Activated T-helper 2 cell treated with anti-CD3 and anti-CD28 coated beads, Interferon-gamma antibody, Interleukin-2, Interleukin-4, amounts not matched to agents 10 μg/mL and 5 μg/mL and 100 μg/mL, durations not matched to agents 14 hours and 24 hours and 36 hours (primary cell): ENCODE measurements at places on chromosomes 7 and 10.

DNA sequence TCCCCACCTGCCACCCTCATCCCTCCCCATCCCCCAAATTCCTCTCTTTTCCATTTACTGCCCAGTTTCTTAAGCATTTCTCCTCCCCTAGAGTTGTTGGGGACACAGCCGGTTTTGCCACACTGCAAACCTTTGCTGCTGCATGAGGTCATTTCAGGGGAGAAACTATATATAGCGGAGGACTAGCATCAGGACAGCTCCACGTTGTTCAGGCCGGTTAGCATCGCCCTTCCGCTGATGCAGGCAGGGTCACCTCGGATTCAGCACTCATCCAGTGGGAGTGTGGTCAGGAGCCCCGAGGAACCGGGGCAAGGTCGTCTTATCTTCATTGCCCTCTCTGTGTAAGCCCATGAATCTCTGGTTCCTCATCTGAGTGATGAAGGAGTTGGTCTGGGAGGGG is 15.6 kb downstream of the UBTD1 start:
- no peak for DNase-seq

DNA sequence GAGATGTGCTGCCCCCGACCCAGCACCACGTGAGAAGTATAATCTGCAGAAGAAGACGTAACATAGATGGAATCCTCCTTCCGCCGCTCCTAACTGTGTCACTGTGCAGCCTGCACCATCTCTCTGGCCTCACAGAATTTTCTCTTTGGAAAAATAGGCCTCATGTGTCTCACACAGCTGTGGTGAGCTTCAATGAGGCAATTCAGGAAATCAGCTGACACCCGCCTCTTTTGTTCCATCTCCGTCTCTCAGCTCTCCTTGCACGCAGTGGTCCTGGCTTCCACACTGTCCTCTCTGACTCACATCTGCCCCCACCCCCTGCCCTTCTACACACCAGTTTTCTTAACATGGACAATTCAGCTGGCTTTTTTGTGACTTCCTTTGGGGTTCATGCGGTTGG is 7.2 kb downstream of the C10orf90 start:
- DNase-seq = no peak

DNA sequence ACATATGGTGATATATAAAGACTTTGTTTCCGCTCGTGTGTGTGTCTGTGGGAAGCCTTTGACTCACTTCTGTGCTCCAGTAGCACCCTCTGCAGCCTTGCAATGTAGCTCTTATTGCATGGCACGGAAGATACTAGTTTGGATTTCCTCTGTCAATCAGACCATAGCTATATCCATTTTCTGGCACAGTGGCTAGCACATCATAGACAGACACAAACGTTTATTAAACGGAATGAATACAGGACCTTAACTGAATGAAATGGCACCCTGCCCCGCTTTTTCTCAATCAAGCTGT is 124.0 kb upstream of the PTPN20 start:
- DNase-seq = peak; percentile 37

GRCh38 chr7:3942816-3943745 is 642.0 kb downstream of the SDK1 start:
- DNase-seq = no peak

- DNase-seq = peak; percentile 93
Measured at GRCh38 chr10:56360967-56361612, at the start of gene ZWINT. ZWINT (minus strand) TSS chr10:56361259; CDS start chr10:56361236, 23 bp downstream.

GRCh38 chr10:21279217-21279575 is 246.3 kb downstream of the SKIDA1 start:
- no peak for DNase-seq

DNA sequence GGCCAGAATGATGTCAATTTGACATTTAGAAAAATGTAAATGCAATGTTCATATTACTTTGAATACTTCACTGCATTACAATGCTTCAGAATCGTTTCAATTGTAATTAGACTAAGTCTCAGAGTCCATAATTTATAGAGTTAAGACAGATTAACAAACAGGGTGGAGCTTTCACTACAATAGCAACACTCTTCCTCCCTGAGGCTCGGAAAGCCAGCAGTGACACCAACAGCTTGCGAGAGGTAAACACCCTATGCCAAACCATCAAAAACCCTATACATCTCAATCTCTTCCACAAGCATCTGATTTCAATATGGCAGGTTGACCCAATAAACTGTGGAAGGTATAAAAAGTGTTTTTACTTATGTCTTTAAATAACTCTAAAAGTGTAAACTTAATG is 72.2 kb downstream of the DOCK4 start:
- DNase-seq = no peak

GRCh38 chr10:119368581-119368980 is 161.2 kb downstream of the GRK5 start:
- DNase-seq = no peak

DNA sequence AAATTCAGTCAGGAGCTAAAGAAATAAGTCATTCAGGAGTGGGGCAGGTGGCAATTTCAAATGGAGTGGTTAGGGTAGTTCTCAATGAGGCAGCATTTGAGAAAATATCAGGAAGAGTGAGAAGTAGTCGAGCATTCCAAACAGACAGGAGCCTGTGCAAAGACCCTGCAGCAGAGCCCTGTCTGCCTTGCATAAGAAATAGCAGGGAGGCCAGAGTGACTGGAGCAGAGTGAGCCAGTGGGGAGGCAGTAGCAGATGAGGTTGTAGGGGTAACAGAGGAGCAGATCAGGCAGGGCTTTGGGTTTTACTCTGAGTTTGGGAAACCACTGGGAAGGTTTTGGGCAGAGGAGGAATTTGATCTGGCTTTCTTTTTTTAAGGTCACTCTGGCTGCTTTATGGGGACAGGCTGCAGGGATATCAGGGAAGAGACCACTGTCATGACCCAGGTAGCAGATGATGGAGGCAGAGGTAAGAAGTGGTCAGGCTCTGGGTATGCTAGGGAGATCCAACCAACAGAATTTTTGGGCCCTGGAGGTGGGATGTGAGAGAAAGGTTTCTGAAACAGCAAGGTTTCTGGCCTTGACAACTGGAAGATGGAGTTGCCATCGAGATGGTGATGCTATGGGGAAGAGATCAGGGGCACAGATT is 1.3 kb upstream of the BLVRA start:
- no peak for DNase-seq

DNA sequence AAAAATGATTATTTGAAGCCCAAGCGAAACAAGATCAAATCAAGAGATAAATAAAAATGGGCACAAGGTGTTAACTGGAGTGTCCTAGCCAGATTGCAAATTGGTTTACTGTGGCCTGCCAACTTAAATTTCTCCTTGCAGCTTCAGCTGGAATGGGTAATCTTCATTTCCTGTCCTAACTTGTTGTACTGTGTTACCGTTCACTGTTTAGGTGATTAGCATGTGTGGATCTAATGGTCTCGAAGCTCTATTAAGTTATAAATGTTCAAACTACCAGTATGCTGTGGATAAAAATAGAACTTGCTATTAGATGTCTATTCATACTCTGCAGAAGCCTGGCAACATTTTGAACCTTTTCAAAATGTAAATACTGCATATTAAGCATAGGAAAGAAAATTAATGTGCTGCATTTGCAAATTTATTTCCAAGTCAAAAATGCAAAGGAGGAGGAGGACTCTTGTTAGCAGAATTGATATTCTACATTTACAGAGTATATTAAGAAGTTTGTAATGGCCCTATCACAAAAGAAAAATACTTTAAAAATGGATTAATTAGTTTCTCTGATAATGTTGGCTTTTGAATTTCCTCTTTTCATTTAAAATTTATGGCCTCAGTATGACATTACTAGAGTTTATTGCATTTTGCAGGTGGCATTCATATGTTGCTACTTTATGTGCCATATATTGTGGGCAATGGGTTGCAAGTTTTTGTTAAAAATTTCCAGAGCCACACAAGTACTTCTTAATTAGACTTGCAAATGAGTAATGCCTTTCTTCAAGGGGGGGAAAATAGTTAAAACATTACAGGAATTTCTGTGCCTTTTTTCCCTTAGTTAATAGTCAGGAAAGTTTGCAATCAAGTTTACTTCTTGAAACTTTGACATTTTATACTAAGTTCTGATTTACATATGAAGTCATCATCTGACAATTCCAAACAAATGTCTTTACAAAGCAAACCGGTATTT is 92.1 kb downstream of the CABCOCO1 start:
- no peak for DNase-seq

- DNase-seq = no peak
Measured at GRCh38 chr10:34124522-34125035, 690.5 kb downstream of the PARD3 start.

DNA sequence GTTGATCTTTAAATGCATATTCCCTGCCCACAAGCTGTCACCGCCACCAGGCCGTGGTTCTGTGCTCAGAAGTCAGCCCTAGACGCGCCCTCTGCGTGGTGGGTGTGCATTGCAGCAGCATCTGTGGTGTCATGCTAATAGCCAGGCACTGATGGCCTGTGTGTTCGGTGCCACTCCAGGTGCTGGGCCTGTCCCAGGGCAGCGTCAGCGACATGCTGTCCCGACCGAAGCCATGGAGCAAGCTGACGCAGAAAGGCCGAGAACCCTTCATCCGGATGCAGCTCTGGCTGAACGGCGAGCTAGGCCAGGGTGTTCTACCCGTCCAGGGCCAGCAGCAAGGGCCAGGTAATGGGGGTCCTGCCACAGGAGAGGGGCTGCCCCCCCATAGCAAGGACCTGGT is 82.5 kb upstream of the SH2B2 start:
- no peak for DNase-seq

GRCh38 chr7:38318803-38319416 is 45.5 kb upstream of the TARP start:
- no peak for DNase-seq

GRCh38 chr10:125248489-125248888 is 88.1 kb upstream of the CTBP2 start:
- DNase-seq = no peak

DNA sequence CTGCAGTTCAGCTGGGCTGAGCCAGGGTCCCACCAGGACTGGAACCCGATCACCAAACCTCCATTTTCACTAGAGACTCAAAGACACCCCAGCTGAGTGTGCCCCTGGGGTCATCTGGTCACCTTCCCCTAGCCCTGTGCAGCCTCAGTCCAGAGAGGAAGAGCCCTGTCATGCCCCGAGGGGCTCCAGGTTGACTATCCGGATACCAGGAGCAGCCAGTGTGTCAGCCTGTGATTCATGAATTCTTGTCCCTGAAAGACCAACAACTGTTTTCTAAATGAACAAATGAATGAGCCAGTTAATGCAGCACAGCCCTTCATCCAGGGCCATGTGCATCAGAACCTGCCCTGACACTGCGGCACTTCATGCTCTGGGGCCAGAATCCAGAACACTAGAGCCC is 201.9 kb upstream of the TCERG1L start:
- no peak for DNase-seq

DNA sequence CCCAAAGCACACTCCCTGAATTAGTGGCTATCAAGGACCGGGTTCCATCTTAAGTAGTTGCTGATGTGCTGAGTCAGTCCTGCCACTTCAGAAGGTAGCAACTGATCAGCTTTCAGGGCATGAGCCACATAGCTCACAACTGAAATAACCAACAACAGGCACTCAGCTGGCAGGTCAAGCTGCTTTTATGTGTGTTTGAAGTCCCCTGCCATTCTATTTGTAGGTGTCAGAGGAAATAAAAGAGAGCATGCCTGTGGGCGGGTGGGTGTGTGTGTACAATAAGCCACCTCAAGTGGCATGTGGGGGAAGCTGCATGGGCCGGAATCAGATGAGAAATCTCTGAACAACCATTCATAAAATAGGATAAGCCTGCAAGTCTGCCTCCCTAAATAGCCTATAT is 114.3 kb upstream of the YAE1 start:
- no peak for DNase-seq

DNA sequence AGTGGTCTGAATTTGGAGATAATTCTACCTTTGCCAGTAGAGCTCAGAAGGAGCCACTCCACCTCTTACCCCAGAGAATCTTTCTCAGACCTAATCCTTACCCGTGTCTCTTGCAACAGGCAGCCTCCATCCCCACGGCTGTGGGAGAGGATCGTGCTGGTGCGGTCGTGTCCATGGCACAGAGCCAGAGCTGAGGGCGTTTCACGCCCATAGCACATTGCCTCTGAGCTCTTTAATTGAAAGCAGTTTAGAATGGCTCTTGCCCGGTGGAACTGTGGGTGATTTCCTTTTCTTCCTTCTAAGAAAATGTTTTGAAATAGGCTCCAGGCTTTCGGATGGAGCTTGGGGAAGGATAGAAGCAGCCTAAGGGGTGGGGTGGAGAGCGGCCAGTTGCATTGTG is 41.5 kb downstream of the PRF1 start:
- DNase-seq = no peak

- DNase-seq = peak; percentile 86
Measured at GRCh38 chr7:35037526-35038341, 449 bp upstream of the DPY19L1 start.

DNA sequence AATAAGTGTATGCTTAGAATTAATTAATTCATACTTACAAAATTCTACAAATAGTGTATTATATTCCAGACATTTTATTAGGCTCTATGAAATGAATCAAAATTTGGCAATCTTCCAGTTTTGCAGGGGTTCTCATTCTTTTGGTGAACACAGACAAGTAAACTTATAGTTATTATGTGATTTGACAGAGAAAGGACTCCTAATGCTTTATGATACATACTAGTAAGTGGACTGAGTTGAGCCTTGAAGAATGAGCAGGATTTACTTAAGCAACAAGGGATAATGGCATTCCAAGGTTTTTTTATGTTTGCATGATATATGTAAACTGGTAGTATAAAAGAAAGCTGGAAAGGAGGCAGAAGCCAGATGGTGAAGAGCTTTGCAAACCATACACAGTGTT is 145.7 kb upstream of the FERD3L start:
- DNase-seq = no peak

DNA sequence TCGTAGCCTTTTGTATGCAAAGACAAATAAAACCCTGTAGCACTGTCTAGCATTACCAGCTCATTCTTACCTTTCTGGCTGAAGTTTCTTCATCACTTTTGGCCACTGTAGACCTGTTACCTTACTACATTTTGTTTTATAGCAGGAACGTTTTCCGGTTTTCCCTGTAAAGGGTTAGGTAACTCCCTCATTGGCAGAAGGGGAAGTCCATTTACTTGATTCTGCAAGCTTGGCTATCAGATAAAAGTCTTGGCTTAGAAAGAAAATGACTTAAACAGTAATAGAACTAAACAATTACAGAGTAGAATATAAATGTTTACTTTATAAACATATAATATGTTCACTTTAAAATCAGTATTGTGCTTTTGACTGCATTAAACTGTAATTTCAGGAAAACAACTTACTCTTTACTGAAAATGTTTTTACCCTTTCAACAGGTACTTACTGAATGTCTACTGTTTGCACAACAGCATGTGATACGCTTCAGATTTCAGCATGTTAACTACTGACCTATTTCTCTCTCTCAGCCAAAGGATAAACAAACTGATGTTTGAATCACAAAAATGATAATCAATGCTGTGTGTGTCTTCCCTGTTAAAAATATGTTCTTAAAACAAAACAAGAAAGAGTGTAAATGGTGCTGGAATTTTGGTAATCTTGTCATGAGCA is 67.1 kb downstream of the OTUD1 start:
- DNase-seq = no peak

GRCh38 chr7:30301751-30302150 is 17.4 kb downstream of the ZNRF2 start:
- no peak for DNase-seq

DNA sequence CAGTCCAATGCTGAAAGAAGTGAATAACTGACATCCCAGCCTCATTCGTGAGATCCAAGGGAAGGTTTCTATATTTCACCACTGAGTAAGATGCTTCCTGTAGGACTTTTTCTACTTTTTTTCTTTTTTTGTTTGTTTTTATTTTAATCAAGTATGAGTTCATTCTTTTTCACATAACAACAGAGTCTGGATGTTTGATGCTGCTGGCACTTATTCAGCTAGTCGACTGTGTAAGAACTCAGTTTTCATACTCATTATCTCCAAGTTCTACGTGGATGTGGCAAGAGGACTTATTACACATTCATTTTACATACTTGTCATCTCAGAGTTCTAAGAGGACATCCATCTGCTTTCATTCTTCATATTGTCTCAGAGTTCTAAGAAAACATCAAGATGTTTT is 86.9 kb downstream of the CPXM2 start:
- no peak for DNase-seq
